ENCODE measurements at places on chromosomes 6 and 20.

DNA sequence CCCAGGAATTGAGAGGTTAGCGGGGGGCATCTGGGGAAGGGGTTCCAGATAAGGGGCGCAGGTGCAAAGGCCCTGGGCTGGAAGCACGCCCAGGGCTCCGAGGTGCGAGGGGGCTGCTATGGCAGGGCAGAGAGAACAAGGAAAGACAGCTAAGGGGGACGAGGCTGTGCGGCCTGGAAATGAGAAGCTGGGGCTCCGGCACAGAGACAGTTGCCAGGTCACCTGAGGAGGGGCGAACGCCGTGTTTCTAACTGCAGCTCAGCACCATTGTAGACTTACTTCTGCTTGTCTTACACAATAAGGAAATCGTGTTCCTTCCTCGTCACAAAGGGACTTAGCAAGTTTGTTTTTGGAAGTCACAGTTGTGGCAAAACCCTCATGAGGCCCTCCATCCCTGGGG lies 68.9 kb upstream of the TBXT start:
- DNase-seq = no peak

GRCh38 chr6:152642578-152643375 lies 5.6 kb upstream of the SYNE1 start:
- no peak for DNase-seq

- no peak for DNase-seq
These were observed 39.7 kb downstream of the SUN5 start for GRCh38 chr20:32964575-32964974.

DNA sequence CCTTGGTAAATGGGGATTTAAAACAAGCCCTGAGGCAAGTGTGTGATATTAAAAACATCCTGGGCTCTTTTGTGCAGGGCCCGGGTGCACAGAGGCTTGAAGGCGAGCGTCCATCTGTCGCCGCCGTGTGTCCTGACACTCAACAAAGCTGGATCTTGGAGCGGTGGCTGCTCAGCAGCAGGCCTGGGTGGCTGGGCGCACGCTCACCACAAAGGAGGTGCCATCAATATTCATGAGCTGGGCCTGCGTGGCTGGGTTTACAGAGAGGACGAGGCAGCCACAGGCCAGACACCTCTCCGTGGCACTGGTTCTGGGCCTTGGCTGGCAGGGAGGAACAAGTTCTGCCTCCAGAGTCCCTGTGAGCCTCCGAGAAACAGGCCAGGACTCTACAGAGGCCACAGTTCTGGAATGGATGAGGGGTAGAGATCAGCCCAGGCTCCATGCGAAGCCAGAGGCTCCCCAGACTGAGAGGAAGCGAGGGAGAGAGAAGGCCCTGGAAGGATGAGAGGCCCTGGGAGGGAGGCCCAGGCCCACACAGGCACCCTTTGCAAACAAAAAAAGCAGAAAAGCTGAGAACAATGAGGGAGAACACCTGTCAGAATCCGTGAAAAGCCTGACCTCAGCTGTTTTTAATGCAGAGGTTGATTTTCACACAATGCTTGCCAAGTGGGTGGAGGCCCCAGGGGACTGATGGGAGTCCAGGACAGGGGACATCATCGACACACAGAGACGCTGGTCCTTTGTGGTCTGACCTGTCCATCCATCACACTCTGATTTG lies 21.9 kb downstream of the BHLHE23 start:
- DNase-seq = no peak

GRCh38 chr6:86017236-86017635 lies 374.6 kb upstream of the SYNCRIP start:
- no peak for DNase-seq

GRCh38 chr6:110269623-110270022 lies 88.5 kb downstream of the METTL24 start:
- DNase-seq = no peak

- no peak for DNase-seq
These were observed 396.5 kb downstream of the SMOC2 start for GRCh38 chr6:168837254-168838036.

GRCh38 chr6:160249671-160250070 lies 8.9 kb downstream of the SLC22A2 start:
- no peak for DNase-seq

DNA sequence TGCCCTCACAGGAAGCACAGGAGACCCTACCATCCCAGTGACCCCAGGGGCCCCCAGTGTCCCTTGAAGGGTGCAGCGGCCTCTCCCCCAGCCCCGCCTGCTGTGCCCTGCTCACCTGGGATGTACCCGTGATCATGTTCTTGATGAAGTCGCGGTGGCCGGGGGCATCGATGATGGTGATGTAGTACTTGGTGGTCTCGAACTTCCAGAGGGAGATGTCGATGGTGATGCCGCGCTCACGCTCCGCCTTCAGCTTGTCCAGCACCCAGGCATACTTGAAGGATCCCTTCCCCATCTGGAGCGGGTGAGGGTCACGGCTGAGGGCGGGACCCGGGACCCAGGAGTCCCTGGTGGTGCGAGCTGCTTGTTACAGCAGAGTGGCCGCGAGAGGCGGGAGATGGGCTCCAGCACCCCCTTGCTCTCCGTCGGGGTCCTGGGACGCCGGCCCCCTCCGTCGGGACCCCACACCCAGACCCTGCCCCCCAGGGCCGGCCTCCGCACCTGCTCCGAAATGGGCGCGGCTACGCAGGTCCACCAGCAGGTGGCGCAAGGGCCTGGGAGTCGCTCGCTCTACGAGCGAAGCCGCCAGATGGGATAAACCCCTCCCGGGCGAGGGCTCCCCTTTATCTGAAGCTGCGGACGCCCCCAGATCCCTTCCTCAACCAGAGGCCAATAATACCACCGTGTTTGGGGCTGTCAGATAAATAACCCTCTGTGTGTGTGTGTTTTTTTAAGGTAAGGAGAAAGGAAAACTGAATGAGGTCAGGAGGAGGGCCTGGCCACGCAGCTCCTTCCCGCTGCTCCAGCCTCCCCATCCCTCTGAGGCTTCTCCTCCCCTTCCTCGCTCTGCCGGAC lies 2.9 kb downstream of the EEF1A2 start:
- peak; percentile 70 for DNase-seq

- no peak for DNase-seq
These were observed 38.7 kb upstream of the REV3L start for GRCh38 chr6:111521497-111522270.

- DNase-seq = no peak
These were observed 273.9 kb downstream of the RFPL4B start for GRCh38 chr6:112620812-112621569.

- no peak for DNase-seq
These were observed 227.3 kb upstream of the TENT5A start for GRCh38 chr6:81979767-81980166.

GRCh38 chr6:39051399-39052122 lies 3.0 kb downstream of the GLP1R start:
- no peak for DNase-seq

DNA sequence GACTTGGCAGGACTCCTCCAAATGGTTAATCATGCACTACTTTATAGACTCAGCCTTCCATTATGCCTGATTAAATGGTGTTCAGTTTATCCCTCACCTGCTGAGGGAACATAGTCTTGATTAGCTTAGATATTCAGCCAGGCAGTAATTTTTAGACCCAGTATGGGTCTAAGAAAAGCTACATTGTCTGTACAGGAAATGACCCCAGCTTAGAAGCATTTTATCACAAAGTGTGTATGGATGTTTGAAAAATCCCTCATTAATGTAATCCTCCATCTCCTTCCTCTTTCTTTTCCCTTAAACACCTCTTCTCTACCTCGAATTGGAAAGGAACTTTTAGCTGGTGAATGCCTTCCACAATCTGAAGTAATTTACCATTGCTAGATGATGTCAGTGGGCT lies 252.2 kb upstream of the BMP2 start:
- no peak for DNase-seq

GRCh38 chr6:133704371-133704770 lies 184.5 kb upstream of the TCF21 start:
- DNase-seq = no peak

DNA sequence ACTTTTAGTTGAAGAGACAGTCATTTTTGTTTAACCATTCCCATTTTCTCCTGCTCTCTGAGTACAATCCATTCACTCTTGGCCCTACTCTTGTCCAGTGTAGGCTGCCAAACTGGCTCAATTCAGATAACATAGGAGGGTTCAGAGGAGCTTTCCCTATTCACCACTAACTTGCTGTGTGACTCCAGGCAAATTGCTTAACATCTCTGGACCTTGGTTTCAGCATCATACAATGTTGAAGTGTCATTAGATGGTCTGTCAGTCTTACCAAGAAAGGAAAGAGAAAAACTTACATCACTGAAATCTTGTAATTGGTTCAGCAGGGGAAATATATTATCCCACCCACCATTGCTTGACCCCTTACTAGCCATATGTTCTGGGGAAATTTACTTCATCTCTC lies 171.4 kb upstream of the MCHR2 start:
- DNase-seq = no peak

- no peak for DNase-seq
These were observed 13.2 kb downstream of the STX16 start for GRCh38 chr20:58664331-58664730.

DNA sequence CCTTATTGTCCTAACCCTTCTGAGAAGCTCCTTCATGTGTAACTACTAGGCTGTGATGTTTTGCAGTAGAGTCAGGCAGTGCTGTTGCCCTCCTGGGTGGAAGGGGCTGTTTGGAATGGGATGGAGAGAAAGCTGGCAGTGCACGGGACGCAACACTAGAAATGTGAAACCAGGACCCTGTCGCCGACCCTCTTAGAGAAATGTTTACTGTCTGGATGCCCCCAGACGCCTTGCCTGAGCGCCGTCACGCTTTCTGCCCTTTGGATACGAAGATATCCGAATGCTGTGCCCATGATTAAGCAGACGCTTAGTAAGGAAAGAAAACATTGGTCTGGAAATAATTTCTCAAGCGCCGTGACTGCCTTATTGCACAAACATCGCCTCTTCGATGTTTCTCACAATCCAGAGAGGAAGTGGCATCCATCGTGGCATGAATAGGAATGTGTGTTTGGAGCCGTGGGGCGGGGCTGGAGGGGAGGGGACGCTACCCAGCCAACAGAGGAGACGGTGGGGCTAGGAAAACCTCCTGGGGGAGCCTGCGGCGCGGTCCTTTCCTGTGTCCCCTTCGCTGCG lies 661 bp upstream of the PPP1R14C start:
- no peak for DNase-seq

GRCh38 chr6:4327841-4328240 lies 192.5 kb upstream of the ECI2 start:
- DNase-seq = no peak

DNA sequence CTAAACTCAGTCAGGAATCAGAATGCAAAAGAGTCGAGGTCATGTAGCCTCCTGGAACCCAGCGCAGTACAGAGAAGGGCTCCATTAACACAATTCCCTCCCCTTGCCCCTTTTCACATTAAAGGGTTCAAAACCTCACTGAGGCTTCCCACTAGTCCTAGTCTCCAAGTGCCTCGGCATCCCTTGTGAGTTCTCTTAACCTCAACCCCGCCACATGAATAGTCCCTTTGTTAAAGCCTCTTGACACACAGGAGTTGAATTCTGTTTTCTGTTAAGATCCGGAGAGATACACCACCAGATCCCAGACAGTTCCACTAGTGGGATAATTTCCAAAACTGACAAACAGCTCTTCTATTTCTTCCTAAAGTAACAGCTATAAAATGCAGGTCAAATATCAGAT lies 17.8 kb downstream of the PTPRT start:
- DNase-seq = no peak

GRCh38 chr6:22071270-22072041 lies 225.4 kb downstream of the PRL start:
- DNase-seq = peak; percentile 4

GRCh38 chr20:53576586-53577318 lies 16.9 kb downstream of the ZNF217 start:
- DNase-seq = no peak

GRCh38 chr20:51531141-51531710 lies 11.3 kb downstream of the NFATC2 start:
- DNase-seq = no peak

- no peak for DNase-seq
These were observed 64.0 kb downstream of the SYNDIG1 start for GRCh38 chr20:24533449-24533848.

GRCh38 chr20:62248890-62249560 lies 10.7 kb downstream of the OSBPL2 start:
- DNase-seq = no peak

DNA sequence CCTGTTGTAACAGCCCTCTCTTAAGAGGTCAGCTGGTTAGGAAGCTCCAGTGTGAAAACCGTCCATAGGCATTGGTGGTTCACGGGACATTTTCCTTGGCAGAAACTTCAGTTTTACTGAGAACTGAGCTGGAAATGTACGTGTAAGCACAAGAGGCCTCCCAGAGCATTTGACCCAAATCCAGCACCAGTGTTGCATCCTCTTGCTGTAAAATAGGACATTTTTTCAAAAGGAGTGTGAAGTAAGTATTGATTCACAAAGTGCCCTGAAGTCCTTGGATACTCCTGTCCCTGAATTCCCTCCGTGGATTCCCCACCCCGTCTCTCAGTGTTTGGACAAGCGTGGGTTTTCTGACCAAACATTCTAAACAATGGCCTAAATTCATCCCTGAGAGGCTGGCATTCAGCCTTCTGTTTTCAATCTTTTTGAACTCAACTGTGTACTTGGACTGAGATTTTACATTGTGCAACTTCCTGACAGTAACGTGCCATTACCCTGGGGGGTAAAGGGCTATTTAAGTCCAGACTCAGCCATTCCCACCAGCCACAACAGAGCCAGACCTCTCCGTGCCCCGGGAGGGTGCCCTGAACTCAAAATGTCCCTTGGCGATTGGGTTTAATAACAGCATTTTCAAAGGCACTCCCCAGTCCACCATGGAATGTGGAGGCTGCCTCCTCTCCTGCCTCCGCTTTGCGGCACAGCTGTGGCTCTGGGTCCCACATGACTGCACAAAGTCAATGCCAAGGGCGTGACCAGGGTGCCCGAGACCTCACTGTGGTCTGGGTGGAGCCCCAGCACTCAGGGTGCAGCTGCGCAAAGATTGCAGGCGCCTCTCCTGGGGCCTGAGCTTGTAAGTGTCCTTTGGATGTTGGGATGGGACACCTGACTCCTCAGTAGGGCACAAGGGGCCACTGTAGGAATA lies 92.7 kb upstream of the AFDN start:
- peak; percentile 32 for DNase-seq

GRCh38 chr6:157688275-157688959 lies 134.6 kb upstream of the SNX9 start:
- DNase-seq = no peak

All from gastrocnemius medialis (tissue), 4 donors.